ENCODE measurements at places on chromosomes 3 and 15.

DNA sequence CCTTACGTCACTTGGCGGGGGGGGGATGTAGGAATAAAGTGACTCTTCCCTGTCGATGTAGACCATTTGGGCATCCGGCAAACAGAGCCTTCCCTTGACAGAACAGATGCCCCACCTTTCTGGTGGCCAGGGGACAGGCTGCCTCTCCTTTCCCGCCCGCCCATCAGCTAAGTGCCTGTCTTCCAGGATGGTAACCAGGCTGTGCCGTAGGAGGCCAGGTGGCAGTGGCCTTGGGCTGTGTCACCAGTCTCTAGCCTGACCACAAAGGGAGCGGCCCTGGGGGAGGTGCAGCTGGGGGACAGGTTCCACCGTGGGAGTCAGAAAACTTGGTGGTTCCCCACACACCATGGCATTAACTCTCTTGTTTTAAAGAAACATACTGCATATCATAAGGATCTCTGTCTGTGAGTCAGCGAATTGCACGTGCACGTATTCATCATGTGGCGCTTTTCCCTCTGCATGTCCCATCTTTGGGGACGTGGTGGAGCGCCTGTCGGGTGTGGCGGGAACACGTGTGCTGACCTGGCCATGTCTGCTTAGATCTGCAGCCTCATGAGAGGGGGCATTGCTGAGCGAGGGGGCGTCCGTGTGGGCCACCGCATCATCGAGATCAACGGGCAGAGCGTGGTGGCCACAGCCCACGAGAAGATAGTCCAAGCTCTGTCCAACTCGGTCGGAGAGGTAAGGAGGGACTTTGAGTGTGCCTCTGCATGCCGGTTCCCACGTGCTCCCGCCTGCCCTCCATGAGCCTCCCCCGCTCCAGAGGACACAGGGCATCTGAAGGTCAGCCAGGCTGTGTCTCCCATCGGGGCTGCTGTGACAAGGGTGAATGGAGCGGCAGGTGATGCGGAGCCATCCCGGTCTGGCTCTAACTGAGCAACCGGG, 156.0 kb downstream of the NSMCE3 start:
- DNase-seq, result no peak

- no peak for DNase-seq
Observed at GRCh38 chr3:88336894-88337293, 187.1 kb downstream of the C3orf38 start.

- DNase-seq, result no peak
Observed at GRCh38 chr15:66826507-66826906, 124.5 kb downstream of the SMAD6 start.

DNA sequence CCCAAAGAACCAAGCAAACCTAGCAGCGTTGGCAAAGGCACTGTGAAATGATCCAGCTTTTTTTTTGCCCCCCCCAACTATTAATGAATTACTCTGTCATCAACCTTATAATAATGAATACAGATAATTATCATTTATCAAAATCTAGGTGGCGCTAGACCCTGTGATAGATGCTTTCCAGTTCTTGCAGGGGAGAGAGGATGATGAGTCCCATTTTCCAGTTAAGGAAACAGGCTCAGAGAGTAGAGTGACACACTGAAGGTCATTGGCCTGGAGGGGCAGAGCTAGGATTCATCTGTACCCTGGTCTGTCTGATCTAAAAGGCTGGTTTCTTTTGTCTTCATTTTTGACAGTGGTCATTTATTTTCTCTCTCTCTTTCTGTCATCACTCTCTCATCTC, 5.0 kb downstream of the ACOX2 start:
- no peak for DNase-seq

- no peak for DNase-seq
Observed at GRCh38 chr3:150544041-150544440, 2.3 kb downstream of the SERP1 start.

DNA sequence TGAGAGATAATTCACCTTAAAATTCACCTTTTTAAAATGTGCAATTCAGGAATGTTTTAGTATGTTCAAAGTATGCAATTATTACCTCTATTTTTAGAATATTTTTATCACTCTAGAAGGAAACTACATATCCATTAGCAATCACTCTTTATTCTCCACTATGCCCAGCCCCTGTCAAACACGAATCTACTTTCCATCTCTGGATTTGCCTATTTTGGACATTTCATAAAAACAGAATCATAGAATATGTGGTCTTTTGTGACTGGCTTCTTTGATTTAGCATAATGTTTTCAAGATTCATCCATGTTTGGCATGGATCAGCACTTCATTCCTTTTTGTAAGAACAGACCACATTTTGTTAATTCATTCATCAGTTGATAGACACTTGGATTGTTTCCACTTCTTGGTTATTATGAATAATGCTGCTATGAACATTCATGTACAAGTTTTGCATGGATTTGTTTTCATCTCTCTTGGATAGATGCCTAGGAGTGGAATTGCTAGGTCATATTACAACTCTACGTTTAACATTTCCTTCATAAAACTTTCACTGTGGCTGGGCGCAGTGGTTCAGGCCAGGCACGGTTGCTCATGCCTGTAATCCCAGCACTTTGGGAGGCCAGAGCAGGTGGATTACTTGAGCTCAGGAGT, 12.7 kb downstream of the HMCES start:
- no peak for DNase-seq

GRCh38 chr3:134027631-134028030, 2.1 kb downstream of the SLCO2A1 start:
- DNase-seq, result no peak

- no peak for DNase-seq
Observed at GRCh38 chr15:56327721-56328502, 37.3 kb upstream of the TEX9 start.

- no peak for DNase-seq
Observed at GRCh38 chr15:79086814-79087213, 3.8 kb downstream of the RASGRF1 start.

- DNase-seq, result no peak
Observed at GRCh38 chr3:172846706-172847105, 96.2 kb downstream of the ECT2 start.

GRCh38 chr15:93135997-93136397, 47.0 kb upstream of the RGMA start:
- DNase-seq, result no peak

DNA sequence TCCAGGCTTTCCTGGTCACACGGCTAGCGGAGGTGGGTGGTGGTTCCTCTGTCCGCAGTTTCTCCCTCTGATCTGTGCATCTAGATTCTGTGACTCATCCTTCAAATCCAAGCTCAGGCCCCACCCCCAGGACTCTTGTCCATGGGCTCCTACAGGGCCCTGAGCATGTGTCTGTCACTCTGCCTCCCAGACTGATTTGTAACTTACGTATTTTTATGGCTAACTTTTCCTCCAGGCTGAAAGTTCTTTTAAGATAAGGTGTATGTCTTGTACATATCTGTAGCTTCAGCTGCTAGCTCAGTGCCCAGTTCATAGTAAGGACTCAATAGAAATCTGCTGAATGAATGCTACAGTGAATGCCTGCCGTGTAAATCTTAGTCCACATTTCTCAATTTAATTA, 8.0 kb downstream of the ESYT3 start:
- DNase-seq, result no peak
